NT2/D1 (cell line): ENCODE measurements at places on chromosomes 7 and 10.

DNA sequence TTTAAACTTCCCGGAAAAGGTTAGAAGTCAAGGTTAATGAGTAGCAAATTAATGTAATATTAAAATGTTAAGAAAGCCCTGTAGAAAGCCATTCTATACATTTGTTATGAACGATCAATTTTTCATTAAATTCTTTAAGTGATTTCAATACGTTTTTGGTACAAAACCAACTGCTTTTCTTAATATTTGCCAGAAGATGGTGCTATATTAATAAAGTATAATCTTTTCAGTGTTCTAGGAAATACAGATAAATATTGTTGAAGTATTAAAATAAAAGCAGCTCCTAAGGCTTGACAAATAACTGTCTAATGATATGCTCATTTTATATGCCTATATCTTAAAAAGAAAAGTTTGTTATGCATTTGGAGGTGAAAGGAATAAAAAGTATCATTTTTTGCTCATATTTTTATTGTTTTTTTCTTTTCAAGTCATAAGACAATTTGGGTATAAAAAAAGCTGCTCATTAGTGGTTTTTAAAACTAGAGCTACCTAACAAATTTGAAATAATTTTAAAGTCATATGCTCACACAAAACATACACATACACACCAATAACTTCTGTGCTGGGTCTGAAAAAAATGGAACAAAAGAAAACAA is 130.3 kb upstream of the POT1 start:
- DNase-seq = no peak

DNA sequence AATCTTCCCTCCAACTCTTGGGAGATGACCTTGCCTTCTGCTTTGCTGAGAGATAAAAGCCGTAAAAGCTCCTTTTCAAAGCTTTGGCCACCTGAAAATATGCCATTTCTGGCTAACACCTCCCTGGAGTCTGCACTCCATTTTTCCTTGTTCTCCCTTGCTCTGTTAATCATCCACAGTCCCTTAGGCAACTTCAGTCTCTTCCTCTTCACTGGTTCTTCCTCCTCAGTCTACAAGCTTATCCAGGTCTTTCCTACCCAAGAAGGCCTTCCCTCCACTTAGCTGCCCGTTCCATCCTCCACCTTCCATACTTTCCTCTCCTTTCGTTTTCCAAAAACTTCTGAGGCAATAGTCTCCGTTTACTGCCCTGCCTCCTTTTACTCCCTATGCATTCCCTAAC is 30.5 kb downstream of the PAX2 start:
- DNase-seq = no peak

GRCh38 chr10:113897693-113898618 is 43.5 kb downstream of the NHLRC2 start:
- DNase-seq = no peak

GRCh38 chr10:117549100-117549585 is 6.6 kb downstream of the EMX2 start:
- no peak for DNase-seq

- no peak for DNase-seq
Observed at GRCh38 chr7:2582006-2582735, 23.4 kb downstream of the IQCE start.

- DNase-seq = no peak
Observed at GRCh38 chr7:107785926-107786325, 17.1 kb downstream of the SLC26A3 start.

DNA sequence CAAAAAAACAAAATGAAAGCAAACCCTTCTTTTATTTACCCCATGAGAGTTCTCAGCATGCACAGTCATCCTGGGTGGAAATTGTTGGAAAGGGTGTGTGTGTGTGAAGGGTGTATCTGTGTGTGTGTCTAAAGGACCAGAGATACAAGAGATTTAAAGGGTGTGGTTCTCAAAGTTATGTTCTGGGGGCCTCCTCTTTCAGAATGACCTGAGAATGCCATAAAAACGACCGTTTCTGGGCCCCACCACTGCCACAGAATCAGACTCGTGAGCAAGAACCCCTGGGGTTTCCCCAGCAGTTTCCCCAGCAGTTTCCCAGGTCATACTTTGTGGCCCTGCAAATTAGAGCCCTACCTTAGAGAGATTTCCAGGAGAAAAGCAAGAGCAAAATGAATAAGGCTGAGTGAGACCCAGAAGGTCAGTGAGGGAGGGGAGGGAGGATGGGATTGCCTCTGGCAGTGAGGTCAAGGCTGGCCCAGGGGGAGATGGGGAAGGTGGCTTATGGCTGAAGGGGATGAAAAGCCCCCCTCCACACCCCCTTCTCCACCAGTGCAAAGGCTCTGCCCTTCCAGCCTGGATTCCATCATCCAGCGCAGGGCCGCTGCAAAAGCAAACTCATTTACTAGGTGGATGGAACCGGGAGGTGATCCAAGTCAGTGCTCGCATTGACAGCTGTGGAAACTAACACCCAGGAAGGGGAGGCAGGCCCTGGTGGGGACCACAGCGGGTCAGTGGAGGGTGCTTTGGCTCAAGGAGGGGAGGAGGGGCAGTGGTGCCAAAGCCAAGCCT is 10.2 kb downstream of the PYROXD2 start:
- DNase-seq = no peak

DNA sequence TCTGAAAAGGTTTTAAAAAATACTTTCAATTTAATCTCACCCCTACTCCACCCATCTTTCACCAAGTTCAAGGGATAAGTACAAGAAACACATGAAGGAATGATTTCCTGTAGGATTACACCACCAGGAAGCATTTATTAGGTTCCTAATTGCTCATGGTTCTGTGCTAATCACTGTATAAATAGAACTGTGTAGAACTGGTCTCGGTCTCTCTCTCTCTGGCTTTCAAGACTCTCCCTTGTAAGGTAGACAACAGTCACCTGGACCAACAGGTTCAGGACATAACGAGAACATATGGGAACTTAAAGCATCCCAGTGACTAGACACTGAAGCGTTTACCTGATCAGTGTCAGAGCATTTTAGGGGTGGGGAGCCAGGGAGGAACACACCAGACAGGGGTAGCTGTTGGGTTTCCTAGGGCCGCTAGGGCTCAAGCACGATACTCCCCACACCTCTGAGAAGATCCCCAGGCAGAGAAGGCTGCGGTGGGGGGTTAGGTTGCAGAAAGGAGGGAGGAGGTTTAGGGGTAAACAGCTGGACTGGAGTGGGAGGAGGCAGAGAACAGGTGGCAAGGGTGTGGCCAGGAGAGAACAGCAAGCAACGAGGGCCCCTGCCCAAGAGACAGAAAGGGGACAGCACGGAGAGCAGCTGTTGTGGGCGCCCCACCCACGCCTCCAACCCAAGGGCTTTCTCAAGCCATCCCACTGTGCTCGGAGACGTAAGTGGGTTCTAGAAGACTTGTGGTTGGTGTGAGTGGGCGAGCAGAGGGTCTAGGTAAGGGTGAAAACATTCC is 52.5 kb upstream of the USP6NL start:
- DNase-seq = no peak

GRCh38 chr7:25333296-25333928 is 105.1 kb upstream of the NPVF start:
- no peak for DNase-seq

DNA sequence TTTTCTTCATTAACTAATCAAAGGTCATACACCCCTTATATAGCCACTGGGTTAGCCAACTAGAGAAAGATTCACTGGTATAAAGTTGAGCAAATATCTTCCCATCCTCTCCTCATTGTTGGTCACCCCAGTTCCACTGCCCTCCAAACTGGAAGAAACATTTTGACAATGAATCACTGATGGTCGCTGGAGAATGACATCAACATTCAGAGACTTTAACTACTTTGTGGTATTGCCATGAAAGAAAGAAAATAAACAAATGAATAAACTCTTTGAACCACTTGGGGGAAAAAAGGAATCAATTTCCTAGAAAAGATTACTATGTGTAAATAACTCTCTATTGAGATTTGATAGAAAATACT is 23.4 kb downstream of the HYCC1 start:
- DNase-seq = no peak

DNA sequence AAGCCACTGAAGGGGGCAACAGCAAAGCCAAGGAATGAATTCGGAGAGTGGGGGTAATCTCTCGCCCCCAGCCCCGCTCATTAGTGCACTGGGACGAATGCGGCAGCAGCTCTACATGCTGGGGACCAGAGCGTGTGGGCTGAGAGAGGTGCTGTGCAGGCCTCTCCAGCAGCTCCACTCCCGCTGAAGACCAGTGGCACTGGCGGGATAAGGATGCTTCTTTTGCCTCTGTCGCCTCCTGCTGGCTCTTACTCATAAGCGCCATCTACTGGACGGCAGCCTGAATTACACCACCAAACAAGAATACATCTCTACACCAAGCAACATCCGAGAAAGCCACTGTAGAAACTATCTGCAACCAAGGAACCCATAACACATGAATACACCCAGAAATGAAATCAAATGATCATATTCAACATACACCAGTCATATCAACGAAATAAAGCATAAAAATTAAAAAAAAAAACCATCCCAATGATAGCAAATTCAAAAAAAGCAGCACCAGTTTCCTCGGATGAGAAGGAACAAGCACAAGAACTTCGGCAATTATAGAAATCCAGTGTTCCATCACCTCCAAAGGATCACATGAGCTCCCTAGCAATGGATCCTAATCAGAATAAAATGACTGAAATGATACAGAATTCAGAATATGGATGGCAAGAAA is 79.0 kb upstream of the TMEM168 start:
- DNase-seq = peak; percentile 66

- DNase-seq = no peak
Observed at GRCh38 chr7:154911862-154912455, 91.0 kb downstream of the PAXIP1 start.

GRCh38 chr7:118861581-118861980 is 637.1 kb downstream of the ANKRD7 start:
- DNase-seq = no peak

GRCh38 chr7:84144935-84145334 is 49.7 kb downstream of the SEMA3A start:
- no peak for DNase-seq

DNA sequence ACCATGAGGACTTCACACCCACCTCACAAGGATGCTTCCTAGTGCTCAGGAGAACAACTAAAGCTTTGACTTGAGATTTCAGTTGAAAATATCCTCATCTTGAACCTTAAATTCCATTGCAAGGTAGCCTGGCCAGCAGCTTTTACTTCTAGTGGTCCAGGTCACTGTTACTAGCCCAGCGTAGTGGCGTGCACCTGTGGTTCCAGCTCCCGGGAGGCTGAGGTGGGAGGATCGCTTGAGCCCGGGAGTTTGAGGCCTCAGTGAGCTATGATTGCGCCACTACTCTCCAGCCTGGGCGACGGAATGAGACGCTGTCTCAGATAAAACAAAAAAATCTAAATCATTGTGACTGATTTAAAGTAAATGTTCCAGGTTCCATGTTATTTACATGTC is 28.3 kb upstream of the PRKAR1B start:
- DNase-seq = no peak

- DNase-seq = no peak
Observed at GRCh38 chr7:106731187-106731586, 70.2 kb upstream of the CCDC71L start.

DNA sequence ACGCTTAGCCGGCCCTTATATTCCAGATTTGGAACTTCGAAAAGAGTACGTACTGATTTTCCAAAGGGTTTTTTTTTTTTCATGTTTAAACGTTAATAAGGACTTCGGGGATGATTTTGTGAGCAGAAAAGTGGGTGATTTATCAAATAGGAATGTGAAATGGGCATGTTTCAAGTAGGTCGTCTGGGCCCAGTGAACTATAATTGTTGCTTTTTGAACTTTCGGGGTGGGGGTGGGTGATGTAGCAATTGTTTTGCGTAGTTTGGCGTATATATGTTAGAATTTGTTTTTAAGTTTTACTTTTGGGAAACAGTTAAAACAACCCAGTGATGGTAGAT is 299 bp upstream of the PBLD start:
- DNase-seq = no peak

GRCh38 chr7:40726559-40726958 is 591.8 kb downstream of the SUGCT start:
- DNase-seq = no peak

- no peak for DNase-seq
Observed at GRCh38 chr7:50681432-50682045, 101.2 kb downstream of the GRB10 start.

DNA sequence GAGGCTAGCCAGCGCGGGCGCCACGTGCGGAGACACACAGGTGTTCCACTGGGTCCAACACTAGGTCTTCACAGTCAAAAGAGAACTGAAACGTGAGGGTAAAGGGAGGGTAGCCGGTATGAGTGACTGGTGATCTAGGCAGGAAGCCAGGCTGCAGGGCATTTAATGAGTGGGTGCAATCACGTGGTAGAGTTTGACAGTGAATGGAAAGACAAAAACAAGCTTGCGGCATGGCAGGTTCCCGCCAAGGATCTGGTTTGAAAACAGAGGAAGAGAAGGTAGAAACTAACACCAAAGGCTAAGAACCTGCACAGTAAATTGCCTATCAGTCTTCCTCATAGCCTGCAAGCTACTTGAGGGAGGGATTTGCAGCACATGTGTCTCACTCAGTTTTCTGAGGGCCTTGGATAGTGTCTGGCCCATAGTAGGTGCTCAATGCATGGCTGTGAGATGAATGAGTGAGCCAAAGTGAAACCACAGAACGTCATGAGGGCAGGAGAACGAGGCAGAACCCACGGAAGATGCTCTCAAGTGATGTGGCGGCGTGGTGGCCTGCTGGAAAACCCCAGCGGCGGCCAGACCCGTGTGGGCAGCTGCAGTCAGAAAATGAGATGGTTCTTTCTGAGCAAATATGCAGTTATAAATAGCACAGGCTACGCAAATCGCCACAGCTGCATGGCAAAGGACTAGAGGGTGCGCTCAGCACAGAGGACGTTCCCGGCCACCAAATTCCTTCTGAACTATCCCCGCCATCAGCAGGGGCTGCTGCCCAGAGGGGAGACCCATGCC is 183.6 kb upstream of the NFE2L3 start:
- DNase-seq = no peak

- DNase-seq = no peak
Observed at GRCh38 chr7:26321435-26321834, 29.8 kb downstream of the SNX10 start.

GRCh38 chr7:69657331-69657730 is 59.1 kb downstream of the AUTS2 start:
- DNase-seq = no peak

DNA sequence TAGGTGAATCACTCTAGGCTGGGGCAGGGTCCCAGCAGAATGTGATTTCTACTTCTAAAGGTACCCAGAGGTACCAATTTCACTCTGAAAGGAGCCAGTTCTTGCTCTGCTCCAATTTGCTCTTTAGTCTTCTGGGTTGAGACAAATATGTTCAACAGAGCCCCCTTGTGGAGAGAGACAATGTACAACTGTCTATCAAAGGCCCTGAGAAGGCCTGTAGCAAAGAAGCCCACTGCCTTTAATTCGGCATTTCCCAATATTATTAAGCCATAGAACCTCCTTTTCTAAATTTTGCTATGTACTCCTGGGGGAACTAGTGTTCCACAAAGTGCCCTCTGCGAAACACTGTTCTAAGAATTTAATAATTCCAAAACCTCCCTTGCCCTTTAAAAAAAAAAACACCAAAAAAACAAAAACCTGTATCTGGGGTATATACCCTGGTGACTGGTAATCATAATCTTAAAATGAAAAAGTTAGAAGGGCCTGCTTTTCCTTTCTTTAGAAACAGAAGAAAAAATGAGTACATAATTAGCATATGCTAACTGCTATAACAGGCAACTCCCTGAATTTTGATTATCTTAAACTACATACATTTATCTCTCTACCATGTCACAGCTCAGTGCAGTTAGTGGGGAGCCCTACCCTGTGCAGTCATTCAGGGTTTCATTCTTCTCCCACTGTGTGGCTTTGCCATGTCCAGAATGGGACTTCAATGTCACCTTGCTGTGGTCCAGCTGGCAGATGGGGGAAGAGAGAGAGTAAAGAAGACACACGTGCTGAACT is 160.9 kb upstream of the BMPER start:
- DNase-seq = no peak
